Hepatic stellate cell (primary cell): ENCODE measurements at places on chromosomes 16 and 17.
A peak's percentile ranks its signal among the peaks of the same experiment; 100 is the strongest.

DNA sequence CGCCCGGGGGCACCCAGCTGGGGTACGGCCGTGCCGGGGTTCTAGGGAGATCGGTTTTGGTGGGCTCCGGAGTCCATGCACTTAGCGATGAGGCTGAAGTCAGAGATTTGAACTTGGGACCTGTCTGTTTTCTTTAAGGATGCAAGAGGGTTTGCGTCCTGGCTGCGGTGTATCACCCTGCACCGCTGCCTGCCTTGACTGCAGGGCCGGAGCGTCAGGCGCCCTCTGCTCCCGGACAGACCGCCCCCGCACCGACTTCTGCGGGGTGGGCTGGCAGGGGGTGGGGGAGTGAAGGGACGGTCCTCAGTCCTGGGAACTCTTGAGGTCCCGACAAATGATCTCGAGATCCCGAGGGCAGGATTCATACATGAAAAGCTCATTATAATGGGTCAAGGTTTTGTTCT, 701 bp downstream of the PDP2 start:
- no peak for DNase-seq

GRCh38 chr17:72358465-72358864, 237.6 kb downstream of the SOX9 start:
- DNase-seq, result no peak

DNA sequence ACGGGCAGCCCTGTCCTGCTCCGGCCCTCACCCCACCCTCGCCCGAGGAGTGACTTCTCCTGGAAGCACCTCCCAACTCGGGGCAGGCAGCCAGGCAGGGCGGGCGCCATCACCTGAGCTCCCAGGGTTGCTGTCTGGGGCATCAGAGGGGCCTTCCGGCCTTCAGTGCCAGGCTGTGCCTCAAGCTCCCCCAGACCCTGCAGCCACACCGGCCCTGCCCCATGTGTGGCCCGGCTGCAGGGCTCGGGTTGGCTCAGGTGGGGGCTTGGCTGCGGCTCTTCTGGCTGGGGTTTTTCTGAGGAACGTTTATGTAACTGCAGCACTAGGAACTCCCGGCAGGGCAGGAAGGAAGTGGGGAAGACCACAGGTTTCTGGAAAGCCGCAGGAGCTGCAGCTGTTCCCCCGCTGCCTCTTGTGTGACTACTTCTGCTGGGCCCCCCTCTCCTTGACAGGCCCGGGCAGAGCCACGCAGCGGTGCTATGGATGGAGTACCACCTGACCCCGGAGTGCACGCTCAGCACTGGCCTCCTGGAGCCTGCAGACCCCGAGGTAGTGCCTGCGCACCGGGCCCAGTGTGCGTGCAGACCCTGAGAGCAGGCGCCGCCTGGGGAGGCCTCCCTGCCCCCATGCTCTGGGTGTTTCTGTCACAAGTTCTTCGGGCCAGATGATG, 45.6 kb downstream of the PRMT7 start:
- no peak for DNase-seq

GRCh38 chr16:15834502-15834901, 22.3 kb downstream of the MYH11 start:
- no peak for DNase-seq

DNA sequence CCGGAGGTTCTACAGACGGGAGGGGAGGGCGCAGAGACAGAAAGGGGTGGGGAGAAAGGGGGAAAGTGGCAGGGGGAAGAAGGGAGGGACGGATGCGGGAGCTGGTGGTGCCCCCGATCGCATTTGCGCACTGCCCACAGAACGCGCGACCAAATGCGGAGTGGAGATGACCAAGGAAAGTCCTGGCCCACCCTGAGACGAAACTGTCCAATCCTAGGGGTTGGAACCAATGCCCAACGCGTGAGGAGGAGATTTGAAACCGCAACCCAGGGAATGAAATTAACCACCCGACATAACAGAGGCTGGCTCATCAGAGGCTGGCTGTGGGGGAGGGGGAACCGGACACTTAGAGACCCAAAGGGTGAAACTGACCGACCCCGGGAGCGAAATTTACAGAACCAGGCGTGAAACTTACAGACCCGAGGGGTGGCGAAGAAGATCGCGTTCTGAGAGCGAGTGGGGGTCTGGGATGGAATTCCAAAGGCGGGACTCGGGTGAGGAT, 1.4 kb downstream of the HES7 start:
- DNase-seq, result peak; percentile 71

GRCh38 chr16:21611556-21612384, 12.4 kb downstream of the METTL9 start:
- DNase-seq, result no peak

DNA sequence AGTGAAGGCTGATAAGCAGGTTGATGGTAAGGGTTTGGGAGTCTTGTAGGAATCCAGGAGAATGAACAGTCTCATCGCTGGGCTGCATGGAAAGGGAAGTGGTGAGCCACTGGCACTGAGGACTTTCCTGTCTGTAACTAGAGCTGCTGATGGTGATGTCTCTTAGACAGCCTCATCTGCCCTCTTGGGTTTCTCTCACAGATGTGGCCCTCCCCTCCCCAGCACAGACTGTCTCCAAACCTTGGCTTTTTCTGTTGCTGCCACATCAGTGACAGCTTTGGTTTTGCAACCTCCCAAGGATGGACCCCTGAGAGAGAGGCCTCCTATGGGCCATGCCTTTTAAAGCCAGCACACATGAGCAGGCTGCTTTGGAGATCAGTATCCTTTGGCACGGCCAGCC, 16.9 kb downstream of the PLCG2 start:
- DNase-seq, result no peak

DNA sequence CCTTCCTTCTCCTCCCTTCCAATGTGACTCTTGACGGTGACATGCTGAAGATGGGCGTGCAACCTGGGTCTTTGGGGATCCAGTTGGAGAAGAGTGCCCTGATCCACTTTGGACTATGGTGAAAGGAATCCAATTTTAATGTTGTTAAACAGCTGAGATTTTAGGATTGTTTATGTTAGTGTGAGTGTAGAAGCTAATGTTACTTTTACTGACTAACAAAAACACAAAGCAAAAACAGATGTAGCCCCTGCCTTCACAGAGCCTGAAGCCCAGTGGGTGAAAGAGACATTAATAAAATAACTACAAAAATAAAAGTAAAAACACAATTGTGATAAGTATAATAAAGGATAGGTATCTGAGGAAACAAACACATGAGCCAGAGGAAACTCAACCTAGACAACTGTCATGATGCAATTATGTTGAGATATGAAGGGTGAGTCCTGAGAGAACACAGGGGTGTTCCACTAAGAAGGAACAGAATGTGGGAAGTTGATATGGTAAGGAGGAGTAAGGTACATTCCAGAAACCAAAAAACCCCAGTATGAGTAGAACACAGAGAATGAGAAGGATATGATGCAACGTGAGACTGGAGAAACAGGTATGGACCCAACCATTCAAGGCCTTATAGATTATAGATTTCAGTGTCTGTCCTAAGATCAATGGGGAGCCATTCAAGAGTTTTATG, 115.1 kb upstream of the PMFBP1 start:
- no peak for DNase-seq

- DNase-seq, result no peak
Observed at GRCh38 chr17:64387545-64388171, 3.0 kb downstream of the PECAM1 start.

- no peak for DNase-seq
Observed at GRCh38 chr16:68230176-68230571, 5.8 kb downstream of the ESRP2 start.

DNA sequence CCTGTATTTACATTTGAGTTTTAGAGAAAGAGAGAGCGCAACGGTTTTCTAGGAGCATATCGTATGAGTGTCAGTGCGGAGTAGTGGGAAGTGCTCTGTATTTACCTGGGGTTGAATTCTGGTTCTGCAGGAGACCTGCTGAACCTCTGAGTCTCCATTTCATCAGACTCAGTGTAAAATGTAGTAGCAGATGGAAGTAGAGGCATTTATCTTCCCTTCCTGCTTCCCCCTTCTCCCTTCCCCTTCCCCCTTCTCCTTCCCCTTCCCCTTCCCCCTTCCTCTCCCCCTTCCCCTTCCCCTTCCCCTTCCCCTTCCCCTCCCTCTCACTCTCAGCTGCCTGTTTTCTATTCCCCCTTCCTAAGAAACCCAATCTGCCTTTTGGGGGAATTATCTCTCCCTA, 426.9 kb downstream of the NPIPA7 start:
- no peak for DNase-seq

GRCh38 chr17:8060274-8060673, 21.4 kb downstream of the ALOX15B start:
- DNase-seq, result peak; percentile 74

DNA sequence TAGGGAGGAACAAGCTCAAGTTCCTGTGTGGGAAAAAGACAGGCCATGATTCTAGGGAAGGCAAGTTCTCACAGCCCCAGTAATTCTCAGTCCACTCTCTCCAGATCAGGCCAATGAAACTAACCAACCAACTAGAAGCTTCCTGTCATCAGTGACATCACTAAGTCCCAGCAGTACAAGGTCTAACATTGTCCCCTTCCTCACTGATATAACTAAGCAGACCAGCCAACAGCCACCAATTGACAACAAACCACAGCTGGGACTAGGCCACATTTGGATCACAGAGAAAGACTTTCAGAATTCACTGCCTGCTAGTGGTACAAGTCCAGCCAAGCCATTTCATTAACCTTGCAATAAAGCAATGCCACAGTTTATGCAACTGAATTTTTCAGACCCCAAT, 94.0 kb downstream of the CACNG1 start:
- DNase-seq, result no peak

DNA sequence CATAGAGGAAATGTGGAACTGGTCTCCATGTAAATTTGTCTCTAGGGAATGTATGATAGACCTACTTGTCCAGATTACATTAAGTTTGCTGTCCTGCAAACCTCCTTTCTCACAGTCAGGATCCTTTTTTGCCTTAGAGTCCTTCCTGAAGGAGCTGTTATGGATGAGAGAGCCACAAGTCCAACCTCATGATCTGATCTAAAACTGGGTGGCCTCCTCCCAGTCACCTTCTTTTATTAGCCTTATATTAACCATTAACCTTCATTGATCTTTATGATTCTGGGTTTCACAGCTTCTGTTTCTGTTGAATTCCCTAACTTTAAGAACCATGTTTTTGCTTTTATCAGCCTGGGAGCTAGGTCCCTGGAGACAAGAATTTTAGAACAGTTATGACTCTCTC, 64.1 kb downstream of the NEUROD2 start:
- no peak for DNase-seq

DNA sequence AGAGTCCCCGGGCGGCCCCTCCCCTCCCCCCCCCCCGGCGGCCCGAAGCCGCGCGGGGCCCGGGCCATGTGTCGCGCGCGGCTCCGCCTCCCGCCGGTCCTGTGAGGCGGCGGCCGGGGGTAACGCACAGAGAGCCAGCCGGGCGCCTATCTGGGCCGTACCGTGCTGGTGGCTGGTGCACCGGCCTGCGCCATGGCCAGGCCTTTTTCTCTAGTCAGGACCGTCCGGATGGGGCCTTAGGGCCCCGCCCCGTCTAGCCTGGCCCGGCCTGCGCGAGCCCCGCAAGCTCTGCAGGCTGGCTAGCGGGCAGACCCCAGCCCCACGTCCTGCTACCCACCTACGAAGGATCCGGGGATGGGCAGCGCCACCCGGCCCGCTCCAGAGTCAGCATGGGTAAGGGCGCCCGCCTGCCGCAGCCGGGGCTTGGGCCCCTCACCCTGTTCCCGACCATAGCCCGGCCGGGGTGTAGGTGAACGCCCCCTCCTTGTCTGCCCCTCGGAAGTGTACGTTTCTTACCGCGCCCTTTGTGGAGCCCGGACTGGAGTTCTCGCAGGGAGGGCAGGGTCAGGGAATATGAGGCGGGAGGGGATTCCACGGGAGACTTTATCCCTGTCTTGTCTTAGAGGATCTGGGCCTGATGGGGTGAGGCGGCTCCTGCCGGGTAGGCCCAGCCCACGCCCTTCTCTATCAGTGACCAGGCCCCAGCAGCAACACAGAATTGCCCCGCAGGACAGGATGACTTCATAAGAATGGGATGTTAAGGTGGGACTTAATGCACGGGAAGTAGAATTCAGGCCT, at the start of gene CENPT:
TSS of gene CENPT (minus strand) at position 630 of the 798 bp plus-strand sequence. CDS start 13,834 bp downstream, outside the sequence.
- DNase-seq, result peak; percentile 79

DNA sequence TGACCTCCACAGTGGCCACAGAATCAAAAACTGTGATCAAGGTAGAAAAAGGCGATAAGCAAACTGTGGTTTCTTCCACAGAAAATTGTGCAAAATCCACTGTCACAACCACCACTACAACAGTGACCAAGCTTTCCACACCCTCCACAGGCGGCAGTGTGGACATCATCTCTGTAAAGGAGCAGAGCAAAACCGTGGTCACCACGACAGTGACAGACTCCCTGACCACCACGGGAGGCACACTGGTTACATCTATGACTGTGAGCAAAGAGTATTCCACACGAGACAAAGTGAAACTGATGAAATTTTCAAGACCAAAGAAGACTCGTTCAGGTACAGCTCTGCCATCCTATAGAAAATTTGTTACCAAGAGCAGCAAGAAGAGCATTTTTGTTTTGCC, 83.6 kb downstream of the C17orf58 start:
- DNase-seq, result no peak

DNA sequence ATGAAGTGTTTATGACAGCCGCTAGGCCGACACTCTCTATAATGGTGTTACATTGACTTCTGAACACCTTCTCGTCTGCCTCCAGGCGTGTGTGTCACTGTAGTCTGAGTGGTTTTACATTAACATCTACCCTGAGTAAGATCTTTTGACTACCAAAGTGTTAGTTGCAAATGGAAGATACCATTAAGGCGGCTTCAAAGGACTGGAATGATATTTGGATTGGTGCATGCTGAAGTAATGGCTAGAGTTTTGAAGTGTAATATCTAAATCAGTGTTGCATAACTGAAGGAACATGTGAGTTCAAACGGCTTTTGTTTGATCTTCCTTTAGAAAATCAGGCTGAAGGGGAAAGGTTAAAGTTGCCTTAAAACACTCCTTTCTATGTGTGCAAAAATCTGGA, 52.2 kb downstream of the BCAS3 start:
- DNase-seq, result no peak

- no peak for DNase-seq
Observed at GRCh38 chr17:78406920-78407319, 28.5 kb downstream of the PGS1 start.
